ENCODE measurements at places on chromosomes 6 and 20.

- peak; percentile 25 for DNase-seq
These were observed 13.0 kb downstream of the PIM1 start for GRCh38 chr6:37182736-37183590.

GRCh38 chr6:2751871-2752270, 1.1 kb upstream of the MYLK4 start:
- DNase-seq: no peak

- DNase-seq: no peak
These were observed 25.4 kb downstream of the FKBP1A start for GRCh38 chr20:1367479-1367878.

GRCh38 chr20:36614781-36615557, 9.4 kb downstream of the RAB5IF start:
- DNase-seq: no peak

DNA sequence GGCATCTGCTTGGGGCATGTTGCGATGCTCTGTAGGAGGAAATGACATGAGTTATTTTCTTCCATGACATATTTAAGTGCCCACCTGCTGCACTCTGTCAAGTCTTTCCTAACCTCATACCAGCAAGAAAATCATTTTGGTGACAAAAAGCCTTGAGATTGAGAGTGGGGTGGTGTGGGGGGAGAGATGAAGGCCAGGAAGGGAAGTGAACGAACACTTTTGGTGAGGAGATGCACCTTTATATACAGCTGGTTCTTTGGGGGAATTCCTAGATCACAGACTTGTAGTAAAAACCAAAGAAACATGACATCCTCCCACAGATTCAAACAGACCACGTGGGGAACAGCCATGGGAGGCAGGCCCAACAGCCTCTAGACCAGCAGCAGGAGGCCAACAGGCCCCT, 26.1 kb downstream of the NCOA5 start:
- no peak for DNase-seq

DNA sequence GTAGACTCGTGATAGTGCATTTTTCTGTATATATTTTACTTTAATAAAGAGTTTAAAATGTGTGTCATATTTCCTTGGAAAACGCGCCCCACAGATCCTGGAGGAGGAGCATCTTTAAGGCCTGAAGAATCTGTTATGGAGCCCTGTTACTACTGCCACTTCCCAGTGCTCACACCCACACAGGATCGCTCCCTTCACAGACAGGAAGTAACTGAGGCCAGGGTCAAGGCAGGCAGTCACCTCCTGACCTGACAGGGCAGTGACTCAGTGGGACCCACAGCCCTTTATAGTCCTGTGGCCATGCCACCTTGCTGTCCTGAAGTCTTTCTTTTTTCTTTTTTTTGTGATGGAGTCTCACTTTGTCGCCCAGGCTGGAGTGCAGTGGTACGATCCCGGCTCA, 9.0 kb downstream of the RRBP1 start:
- DNase-seq: no peak

GRCh38 chr6:132962936-132963868, 148.8 kb downstream of the RPS12 start:
- peak; percentile 16 for DNase-seq

DNA sequence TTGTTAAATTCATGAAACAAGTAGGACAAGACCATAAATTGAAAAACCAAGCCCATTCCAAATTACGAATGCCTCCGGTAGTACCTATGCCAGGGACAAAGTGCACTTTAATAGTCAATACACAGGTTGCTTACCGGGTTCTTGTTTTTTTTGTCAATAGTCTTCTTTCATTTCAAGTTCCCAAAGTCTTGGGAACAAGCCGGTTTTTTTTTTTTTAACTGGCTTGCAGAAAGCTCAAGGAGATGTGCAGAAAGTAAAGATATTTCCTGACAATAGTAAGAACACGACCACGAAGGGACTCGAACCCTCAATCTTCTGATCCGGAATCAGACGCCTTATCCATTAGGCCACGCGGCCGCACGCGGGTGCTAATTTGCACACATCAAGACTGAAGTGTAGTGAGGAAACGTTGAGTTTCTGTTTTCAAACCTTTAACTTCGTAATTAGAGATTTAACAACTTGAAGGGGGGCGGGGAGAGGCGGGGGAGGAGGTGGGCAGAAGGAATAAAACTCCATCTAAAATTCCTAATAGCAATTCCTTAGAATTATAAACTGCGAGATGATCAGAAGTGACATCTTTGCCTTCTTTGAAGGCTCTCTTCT, 181.0 kb downstream of the TRIM27 start:
- DNase-seq: no peak

DNA sequence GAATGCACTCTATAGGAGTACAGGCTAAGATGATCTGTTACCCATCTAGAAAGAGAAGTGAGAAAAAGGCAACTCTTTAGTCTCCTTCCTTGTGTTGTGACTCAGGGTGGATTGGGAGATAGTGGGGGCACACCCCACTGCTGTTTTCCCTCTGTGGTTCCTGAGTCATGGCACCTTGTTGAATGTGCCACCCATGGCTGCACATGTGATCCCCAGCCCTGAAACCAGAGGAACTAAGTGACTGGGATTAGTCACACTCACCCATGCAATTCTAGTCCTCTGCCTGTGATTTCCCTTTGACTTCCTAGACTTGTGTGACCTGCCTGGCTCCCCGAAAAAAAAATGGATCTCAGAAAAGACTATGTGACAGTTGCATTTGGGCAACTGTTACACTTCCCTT, 48.6 kb upstream of the HTR1B start:
- no peak for DNase-seq

- DNase-seq: no peak
These were observed 163.4 kb upstream of the SIM1 start for GRCh38 chr6:100627911-100628758.

DNA sequence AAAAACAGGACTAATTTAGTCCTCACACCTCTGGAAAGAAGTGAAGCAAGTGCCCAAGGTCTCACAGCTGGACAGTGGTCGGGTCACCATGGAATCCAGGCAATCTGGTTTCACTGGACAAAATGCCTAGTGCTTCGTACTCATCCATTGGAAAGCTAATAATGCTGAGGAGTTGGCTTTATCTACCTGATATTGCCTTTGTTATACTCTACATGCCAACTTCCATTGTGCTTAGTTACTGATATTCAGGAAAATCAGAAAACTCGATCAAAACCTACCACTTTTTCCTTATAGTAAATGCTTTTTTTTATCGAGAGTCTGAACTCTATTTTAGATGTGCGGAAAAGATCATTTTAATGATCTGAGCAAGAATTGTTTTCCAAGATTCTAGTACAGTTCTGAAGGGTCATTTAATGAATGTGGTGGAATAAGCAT, 966 bp downstream of the CFAP206 start:
- DNase-seq: no peak

DNA sequence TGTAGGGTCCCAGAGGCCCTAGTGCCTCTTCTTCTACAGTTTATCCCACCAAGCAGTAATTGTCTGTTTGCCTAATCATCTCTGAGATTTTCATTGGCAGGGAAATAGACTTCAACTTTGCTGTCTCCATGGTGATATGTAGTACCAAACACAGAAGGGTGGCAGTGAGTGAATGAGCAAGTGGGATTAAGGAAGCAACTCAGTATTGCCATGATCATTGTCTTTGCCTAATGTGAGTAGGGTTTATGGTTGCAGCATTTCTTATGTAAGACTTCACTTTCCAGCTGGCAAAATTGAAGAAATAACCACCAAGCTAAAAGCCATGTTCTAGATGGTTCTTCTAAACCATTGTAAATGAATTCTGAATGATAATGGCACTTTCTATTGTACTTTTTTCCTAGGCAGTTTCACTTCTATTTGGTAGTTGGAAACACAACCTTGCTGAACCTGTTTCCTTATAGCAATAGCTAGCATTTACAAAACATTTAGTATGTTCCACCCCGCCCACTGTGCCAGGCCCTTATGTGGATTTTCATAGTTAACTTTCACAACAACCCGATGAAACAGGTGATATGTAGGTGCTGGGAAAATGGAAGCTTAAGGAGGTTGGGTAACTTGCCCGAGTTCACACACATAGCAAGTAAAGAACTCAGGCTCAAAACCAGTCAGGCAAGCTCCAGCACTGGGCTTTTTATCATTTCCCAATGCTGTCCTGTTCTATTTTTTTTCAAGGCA, 32.0 kb downstream of the ZC2HC1B start:
- DNase-seq: no peak

DNA sequence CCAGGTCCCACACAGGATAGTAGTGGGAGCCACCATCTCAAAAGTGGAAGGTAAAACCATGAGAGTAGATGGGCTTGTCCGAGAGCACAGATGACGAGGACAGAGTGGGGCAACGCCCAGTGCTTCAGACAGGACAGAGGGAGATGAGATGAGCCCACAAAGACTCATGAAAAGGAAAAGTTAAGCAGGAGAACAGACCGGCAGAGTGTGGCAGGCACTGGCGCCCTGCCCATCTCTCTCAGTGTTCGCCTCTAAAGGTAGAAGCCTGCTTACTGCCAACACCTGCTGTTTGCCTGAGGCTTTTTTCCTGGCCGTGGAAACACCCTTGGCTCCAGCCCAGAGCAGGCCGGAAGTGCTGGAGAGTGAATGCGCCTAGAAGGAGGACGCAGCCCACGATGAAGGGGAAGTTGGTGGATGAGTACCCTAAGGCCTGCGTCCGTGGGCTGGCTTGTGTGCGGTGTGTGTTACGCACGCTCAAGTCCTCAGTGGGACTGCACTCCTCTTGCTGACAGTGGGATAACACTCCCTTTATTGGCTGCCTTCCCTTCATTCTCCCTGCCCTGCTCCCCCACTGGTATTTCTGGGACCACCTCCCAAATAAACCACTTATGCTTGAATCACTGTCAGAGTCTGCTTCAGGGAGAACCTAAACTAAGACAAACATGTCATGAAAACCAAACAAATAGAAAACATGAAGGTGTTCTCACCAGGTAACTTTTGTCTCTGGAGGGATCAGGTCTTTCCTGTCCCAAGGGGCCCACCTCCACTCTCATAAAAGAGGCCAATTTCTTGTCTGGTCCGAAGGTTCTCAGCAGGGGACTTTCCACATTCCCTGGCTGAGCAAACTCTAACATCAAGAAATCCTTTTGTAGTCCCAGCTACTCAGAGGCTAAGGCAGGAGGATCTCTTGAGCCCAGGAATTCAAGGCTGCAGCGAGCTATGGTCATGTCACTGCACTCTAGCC, 9.1 kb upstream of the FOXP4 start:
- no peak for DNase-seq

DNA sequence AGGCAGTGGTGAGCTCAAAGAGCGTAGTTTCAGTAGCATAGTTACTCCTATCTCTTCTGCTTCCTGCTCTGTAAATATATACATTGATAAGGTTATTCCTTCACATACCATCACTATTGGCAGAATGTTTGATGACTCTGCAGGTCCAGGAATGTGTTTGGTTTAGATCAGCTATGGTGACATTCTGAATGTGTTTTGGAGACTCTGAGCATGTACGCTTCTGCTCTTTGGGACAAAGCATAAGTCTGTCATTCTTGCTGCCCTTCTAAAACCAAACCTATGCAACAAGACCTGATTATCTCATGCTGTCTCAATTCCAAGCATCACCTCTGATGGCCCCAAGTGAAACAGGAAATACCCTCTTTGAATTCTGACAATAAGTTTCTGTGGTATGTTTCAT, 1074.3 kb downstream of the KIF16B start:
- DNase-seq: no peak

- DNase-seq: no peak
These were observed 107.7 kb downstream of the FOXF2 start for GRCh38 chr6:1496836-1497760.

DNA sequence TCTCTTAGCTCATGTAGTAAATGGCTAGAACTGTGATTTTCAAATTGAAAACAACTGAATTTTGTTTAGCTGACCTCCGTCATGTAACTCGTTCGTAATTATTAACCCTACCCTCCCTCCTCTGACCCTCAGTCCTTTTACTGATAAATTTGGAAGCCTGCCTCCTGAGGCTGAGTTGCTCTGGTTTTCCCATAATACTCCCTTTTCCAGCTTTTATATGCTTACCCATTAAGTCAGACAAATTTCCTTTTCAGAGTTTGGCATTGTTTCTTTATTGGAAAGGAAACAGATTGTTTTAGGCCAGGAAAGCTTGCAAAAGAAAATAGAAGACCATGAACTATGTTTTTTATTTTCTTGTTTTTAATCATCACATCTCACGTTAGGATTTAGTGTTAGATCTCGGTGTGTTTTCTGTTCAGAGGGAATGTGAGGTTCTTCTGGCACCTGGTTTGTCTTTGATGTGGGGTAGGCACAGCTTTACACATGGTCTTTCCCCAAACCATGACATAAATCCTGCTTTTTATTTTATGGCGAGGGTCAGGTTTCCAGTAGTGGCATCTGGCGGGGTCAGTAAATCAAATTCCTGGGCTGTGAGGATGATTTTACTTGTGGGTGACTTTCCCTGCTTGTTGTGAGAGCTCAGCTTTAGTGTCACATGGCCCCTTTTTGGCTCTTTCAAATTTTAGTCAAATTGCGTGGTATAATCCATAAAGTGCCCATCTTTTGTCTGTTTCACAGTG, 24.5 kb downstream of the PLCB4 start:
- DNase-seq: no peak

DNA sequence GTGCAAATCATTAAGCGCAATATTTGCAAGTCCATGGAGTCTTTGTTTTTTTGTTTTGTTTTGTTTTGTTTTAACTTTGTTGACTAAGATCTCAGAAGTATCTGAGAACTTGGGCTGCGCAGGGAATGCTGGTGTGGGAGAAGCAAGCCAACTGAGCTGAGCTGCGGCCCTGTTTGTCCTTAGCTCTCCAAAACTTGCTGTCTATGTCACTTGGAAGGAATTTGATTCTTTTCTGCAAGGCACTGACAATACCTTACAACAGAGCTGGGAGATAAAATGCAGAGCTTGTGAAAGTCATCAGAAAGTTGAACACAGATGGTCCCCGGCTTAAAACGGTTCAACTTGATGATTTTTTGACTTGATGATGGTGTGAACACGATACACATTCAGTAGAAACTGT, 5.4 kb downstream of the SLC22A23 start:
- no peak for DNase-seq

GRCh38 chr20:54361475-54361874, 113.9 kb upstream of the DOK5 start:
- no peak for DNase-seq

DNA sequence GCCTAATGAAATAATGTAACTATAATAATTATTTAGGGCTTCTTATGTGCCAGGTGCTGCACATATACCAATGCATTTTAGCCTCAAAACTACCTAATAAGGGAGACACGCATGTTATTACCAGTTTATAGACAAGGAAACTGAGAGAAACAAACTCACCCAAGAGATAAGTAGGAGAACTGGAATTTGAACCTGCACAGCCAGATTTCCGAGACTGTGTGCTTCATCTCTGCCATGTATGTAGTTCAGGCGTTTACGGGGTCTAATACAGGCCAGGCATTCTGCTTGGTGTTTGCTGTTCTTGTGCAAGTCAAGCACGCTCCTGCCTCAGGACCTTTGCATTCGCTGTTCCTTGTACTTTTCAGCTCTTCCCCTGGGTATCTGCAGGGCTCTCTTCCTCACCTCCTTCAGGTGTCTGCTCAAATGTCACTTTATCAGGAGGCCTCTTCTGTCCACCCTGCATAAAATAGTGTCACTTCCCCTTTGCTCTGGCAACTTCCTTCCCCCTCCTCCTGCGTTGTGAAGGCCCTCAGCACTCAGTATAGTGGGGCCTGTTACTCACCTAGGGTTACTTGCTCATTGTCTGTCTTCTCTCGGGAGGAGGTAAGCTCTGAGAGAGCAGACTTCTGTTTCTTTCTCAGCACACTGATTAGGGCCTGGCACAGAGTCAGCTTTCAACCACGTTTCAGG, 6.1 kb upstream of the NSFL1C start:
- no peak for DNase-seq

- DNase-seq: no peak
These were observed 86.4 kb upstream of the CBLN4 start for GRCh38 chr20:56091628-56092234.

GRCh38 chr6:26158076-26158580, 70.9 kb downstream of the HFE start:
- peak; percentile 79 for DNase-seq

GRCh38 chr6:108952776-108953486, 104.7 kb downstream of the ARMC2 start:
- DNase-seq: no peak
